Activated T-helper 1 cell treated with Interleukin-2 at 50 U/mL for 16 hours (primary cell): ENCODE measurements at places on chromosomes 16 and 17.

DNA sequence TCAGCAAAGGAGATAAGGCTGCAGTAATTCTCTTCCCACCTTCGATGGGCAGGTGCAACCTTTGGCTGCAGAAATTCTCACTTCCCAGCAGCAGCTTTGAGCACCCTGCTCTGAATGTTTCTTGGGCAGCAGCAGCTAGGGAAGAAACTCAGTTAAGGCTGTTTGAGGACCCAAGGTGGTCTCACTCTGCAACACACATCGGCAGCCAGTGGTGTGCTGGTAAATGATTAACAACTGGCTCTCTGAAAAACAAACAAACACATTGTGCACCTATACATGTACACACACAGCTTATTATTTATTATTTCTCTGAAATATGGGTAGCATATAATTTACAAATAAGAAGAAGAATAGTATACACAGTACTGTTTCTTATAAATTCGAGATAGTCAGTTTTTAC is 685.8 kb downstream of the WWOX start:
- no peak for DNase-seq

DNA sequence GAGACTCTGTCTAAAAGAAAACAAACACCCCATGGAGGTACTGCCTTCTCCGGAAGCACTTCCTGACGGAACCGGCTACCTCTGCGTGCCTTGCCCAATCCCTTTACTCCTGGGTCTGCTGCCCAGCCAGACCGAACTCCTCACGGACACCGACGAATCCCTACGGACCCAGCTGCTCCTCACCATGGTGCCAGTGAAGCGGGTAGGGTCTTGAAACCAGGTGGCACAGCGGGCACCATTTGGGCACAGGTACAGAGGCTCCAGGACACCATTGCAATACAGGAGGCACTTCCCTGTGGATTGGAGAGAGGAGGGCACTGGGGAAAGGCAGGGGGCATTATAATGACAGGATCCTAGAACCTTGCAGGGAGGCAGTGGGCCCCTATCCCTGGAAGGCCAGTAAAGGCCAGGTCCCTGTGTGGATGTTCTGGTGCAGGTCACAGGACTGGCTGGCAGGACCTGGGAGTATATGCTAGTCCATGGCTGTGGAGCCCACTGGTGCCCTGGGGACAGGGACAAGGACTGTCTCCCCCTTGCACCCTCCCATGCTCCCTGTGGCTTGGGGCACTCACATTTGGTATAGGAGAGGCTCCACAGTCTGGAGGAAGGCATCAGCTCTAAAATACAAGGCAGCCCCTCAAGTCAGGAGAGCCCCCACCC is 2.3 kb downstream of the SLC25A39 start:
- no peak for DNase-seq

DNA sequence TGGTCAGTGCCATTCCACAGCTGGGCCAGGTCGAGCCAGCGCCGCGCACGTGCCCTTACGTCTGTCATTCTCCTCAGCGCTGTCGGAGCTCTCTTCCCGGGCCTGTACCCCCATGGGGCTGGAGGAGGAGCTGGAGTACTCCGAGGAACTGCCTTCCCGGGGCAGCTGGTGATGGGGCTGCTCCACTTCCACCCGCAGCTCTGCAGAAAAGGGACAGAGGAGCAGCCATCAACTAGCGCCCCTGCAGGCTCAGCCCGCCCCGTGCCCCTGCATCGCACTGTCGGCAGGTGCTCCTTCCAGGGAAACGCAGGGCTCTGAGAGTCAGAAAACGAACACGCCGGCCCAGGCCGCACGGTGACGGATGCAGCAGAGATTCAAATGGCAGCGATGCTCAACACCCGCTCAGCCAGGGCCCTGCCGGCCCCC is 20.9 kb downstream of the MAP1LC3B start:
- no peak for DNase-seq

- DNase-seq, result no peak
Measured at GRCh38 chr17:32882029-32882428, 5.1 kb upstream of the MYO1D start.

DNA sequence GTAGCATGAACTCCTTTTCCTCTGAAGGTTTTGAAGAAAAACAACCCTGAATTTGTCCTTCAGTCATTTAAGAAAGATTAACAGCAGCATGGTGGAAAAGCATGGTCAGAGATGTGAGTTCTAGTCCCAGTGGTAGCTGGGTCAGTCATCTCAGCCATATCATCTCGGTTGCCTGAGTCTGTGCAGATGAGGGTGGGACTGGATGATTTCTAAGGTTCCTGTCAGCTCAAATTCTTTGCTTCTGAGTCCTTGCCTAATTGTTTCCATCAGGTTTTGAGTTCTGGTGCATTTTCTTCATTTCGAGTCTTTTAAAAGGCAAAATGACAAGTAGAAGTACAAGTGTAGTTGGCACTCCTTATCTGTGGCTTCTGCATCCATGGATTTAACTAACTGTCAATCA is 63.9 kb downstream of the TNRC6C start:
- DNase-seq, result no peak

GRCh38 chr17:82236142-82236971 is 7.5 kb downstream of the SLC16A3 start:
- peak; percentile 55 for DNase-seq

DNA sequence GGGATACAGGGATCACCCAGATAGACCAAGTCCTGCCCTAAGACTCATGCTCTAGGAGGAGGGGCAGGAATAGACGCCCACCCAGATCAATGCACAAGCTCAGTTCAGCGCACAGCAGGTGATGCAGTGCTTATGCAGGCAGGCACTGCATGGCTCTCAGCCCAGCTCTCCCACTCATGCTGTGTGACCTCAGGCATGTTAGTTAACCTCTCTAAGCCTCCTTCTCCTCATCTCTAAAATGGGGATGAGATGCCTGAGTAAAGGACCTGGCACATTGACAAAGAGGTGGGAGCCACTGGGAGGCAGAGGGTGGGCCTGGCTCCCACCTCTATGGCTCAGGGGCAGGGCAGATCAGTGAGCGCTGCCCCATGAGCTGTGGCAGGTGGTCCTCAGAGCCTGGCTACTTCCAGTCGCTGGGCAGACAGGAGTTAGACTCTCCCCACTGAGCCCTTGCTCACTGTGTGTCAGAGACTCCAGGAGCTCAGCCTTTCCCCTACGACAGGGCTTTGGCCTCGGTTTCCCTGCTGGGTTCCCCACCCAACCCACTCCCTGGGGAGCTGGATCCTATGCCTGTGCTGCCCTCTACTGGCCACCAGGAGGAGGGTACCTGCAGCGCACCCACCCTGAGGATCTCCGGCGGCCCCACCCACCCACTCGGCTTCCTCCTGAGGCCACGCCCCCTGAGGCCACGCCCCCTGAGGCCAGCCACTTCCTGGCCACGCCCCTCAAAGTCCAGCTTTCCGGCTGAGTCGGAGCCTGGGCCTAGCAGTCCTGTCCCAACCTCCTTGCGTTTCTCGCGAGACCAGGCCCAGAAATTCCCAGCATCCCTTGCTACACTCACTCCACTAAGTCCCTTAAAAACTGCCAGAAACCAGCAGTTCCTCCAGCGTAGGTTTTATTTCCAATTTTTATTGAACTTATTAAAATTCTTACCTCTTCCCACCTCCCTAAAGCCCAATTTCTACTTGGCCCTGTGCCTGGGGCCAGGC is 196.1 kb downstream of the GSG1L start:
- peak; percentile 3 for DNase-seq

DNA sequence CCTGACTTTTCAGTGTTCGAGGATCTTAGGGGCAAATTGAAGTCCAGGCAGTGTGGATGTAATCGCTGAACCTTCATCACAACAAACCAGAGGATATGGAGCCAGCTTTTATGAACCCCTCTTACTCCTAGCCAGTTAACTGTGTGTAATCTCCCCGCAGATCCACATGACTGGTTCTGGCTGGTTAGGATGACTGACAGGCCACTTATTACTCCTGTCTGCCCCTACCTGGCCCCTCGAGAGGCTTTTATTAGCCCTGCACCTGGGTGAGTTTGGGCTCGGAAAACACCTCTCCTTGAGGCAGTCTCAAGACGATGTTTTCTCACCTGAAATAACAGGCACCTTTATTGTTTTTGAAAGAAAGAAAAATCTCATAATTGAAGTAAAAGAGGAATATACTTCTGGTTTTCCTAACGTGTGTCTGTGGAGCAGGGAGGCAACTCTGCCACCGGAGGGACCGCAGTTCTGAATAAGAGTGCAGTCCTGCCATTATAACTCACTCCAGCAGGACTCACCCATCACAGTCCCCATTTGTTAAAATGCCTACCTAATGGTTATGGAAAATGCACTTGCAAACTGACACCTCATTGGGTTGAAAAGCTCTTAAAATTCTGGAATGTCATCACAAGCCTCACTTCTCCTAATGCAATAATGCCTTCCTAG is 291.9 kb upstream of the N4BP1 start:
- DNase-seq, result no peak

DNA sequence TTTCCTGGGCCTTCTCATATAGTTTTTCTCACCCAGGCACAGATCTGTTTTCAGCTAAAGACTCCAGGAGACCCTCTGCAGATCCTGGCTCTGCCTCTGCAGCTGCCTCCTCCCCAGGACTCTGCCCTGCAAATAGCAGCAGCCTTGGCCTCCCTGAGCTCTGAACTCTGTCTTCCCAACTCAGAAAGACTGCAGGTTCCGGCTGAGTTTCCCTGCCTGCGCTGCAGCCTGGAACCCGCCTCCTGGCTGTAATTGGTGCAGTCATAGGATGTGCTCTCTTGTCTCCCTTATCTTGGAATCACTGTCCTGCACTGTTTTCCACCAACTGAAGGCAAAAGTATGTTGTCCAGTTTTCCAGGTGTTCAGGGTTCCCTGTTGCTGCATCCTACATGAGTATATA is 14.3 kb upstream of the DNASE1 start:
- DNase-seq, result no peak

DNA sequence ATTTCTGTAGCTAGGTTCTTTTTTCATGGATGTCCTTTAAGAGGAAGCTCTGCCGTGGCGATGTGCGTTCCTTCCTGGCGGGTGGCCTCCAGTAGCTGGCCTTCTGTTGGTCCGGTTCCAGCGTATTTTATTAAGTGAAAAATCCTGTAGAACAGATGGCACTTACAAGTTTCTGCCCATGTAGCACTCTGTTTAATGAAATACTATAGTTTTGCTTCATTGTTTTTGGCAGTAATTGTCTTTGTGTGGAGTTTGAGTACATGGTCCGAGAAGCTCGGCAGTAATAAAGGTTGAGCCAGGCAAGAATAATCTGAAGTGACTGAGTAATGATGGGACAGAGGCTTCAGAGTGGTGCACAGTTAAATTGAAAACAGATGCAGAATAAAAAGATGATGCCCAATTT is 20.4 kb downstream of the USP10 start:
- DNase-seq, result no peak

- no peak for DNase-seq
Measured at GRCh38 chr16:66266436-66267291, 99.8 kb upstream of the CDH5 start.

- DNase-seq, result peak; percentile 47
Measured at GRCh38 chr17:31558748-31559583, 167.5 kb downstream of the RAB11FIP4 start.
